ENCODE measurements at places on chromosomes 1 and 21.

GRCh38 chr1:46158312-46159281 lies 16.3 kb upstream of the TSPAN1 start:
- DNase-seq: no peak

GRCh38 chr1:44834328-44834727 lies 8.7 kb downstream of the PTCH2 start:
- no peak for DNase-seq

DNA sequence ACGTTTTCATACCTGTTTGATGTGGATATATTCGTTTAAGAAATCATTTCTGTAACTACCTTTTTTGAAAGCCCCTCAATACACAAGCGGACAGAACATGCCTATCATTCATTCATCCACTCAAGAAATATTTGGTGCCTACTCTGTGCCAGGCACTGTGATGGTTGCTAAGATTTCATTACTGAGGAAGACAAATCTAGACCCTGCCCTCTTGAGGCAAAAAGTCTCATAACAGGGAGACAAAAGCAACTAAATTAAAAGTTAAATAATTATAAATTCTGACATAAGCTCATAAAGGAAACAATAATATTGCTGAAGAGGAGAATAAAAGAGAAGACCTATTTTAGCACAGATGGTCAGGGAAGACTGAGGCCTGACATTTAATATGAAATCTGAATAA lies 203.5 kb upstream of the ZNHIT6 start:
- no peak for DNase-seq

- DNase-seq: no peak
These were observed 91.2 kb upstream of the JUN start for GRCh38 chr1:58874757-58875755.

DNA sequence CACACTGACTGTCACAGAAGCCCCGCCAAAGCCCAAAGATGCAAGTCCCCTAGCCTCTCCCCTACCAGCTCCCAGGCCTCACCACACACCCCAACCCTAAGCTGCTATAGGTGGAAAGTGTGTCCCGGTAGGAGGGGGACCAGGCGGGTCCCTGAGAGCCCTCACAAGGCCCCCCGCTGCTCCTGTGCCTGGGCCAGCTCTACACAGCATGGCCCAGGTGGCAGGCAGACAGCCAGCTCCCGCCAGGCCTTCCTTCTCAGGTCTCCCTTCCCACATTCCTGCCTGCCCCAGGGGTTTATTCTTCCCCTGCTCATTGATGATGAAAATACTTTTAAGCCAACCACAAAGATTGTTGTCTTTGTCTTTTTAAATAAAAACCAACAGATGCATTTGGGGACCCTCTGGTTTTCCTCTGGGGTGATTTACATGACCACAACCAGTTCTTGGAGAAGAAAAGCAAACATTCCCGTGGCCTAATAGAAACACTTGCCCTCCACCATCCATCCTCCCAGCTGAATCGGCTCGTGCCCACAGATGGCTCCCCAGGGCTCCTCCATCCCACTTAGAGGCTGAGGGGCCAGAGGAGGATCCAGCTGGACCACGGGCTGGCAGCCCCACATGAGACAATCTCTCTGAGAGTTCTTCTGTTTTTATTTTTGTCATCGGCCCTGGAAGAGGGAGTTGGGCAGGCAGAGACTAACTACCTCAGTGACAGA lies 93.1 kb downstream of the DMRTB1 start:
- DNase-seq: no peak

Data from CD4-positive, alpha-beta T cell treated with Interleukin-2 at 100 ng/mL for 4 hours (primary cell).